Activated T-cell treated with anti-CD3 and anti-CD28 coated beads for 24 hours (primary cell): ENCODE measurements at places on chromosomes 5 and 9.

- DNase-seq = no peak
These were observed 35.9 kb downstream of the KIF2A start for GRCh38 chr5:62341783-62342475.

DNA sequence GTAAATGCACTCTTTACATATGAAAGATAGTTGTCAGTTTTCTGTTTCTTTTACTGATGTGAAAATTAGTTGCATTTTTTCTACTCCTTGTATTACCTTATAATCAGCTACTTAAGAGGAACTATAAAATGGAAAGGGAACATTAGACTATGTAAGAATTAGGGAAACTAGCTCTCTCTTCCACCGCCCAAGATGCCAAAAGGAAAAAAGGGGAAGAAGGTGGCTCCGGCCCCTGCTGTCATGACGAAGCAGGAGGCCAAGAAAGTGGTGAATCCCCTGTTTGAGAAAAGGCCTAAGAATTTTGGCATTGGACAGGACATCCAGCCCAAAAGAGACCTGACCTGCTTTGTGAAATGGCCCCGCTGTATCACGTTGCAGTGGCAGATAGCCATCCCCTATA lies 15.2 kb upstream of the HOMER1 start:
- no peak for DNase-seq

- DNase-seq = no peak
These were observed 2.3 kb downstream of the TYRP1 start for GRCh38 chr9:12695474-12695873.

- DNase-seq = no peak
These were observed 75.0 kb downstream of the ADAMTS12 start for GRCh38 chr5:33816791-33817190.

- DNase-seq = no peak
These were observed 43.1 kb downstream of the SPTAN1 start for GRCh38 chr9:128595471-128595870.

DNA sequence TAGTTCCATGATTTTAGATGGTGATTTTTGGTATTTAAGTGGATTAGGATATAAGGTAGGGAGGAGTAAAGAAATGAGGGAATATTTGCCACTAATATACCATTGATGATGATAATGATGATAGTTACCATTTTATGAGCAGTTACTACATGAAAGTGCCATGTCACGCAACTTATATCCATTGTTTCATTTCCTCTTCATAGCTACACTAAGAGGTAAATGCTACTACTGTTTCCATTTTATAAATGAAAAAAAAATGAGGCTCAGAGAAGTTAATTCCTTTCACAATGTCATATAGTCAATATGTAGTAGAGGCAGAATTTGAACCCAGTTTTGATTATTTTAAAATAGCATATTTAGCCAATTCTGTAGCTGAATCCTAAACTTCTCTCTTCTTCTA lies 112.2 kb upstream of the ADRA1B start:
- no peak for DNase-seq

GRCh38 chr9:121763561-121764370 lies 112.3 kb downstream of the DAB2IP start:
- no peak for DNase-seq

DNA sequence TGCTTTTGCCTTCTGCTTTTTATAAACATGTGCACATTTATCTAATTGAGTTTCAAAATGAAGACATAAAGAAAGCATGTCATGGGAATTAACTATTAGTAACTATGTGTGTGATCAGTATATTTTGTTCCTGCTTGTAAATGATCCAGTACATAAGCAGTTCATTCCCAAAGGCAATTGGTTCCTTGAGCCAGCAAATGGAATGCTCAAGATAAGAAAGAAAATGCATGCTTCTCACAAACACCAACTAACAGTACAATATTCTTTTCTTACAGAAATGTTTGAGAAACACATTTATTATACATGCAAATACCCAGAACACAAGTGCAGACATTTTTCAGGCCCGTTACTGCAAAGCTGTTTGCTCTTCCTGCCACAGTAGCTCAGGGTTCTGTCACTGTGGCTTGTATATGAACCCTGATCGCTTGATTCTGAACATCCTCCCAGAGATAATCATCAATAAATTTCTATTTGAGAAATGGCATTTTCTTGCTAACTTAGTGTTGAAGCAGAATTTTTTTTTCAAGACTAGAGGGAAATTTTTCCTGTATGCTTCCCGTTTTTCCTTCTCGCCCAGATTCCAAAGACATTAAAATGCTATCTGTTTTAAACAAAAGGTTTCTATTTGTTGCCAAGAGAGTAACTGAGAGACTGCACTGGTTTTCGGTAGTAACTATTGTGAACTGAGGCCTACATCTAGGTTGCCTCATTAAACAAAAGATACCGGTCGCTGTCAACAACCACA lies 1.9 kb downstream of the GNAQ start:
- DNase-seq = no peak

- DNase-seq = no peak
These were observed 63.4 kb downstream of the RAPGEF1 start for GRCh38 chr9:131676431-131676972.
